ENCODE measurements at places on chromosomes 3 and 15.

GRCh38 chr3:34381243-34381642, 582.8 kb downstream of the PDCD6IP start:
- no peak for DNase-seq

DNA sequence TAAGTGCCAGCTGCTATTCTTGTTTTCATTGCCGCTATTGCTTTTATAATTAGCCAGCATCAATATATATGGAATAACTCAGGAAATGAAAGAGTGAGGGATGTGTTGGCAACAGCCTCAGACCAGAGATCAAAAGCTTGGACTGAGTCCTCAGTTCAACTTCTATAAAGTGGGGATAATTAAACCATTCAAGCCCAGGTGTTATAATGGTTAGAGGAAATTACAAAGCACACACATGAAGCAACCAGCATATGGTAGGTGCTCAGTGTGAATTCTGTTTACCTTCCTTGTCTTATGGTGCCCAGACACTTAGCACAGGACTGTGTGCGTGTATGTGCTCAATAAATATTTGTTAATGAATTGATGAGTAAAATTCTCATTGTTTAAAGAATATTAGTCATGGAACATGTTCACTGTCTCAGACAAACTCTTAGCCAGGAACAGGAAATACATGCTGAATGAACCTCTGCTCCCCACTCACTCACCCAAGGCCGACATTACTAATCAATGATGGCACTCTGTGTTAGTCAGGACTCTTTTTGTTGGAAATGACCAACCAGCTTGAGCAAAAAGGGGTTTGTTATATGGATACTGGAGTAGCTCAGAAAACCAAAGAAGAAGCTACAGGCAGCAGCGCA, 16.7 kb upstream of the CCDC174 start:
- DNase-seq, result no peak

DNA sequence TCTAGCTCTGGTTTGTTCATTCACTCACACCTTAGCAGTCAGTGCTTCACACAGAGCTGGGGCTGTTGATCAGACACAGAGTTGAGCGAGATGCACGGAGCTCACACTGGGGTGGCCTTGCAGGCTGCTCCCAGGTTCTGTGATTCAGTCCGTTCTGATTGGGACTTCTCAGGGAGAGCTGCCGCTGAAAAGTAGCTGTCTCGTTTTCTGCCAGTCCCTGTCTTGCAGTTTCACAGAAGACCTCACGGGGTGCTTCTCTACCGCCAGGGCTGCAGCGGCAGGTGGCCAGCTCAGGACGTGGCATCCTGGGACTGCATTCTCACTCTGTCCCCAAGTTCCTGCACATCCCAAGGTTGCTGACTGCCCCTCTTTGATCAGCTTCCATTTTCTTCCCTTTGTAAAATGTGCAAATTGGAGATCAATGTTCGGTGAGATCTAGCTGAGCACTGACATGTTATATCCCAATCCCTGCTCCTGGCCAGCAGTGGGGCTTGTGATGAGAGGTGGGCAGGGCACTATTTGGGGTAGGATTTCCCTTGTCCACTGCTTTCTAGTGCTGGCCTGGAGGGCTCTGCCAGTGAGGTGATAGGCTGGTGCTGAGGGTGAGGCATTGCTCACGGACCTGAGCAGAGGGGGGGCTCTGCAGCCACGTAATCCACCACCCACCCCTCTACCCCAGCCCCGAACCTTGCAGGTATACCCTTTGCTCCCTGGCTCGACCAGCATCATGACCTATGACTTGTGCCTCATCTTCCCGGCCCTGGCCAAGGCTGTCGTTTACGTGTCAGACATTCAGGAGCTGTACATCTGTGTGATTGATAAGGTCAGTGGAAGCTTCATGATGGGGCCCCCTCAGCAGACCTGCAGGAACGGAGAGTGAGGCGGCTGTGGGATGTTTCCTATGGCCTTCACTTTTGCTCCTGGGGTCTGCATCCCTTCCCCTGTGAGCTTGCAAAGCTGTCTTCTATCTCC, 5.3 kb upstream of the TXNRD3 start:
- no peak for DNase-seq

DNA sequence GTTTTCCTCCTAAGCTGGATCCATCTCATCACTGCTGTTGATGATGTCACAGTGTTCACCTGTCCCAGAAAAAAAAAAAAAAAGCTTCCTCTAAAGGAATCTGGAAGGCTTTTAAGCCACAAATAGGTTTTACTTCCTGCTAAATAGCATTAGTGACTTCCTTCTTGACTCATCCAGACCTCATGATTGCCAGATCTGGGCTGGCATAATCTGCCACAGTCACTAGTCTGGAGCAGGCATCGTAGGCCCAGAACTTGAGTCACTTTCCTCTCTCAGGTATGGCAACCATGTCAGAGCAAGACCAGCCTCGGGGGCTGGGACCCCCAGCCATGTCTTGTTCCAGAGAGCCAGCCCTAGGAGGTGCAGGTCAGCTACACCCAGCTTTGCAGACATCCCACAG, 266.5 kb upstream of the CADM2 start:
- DNase-seq, result no peak

- DNase-seq, result no peak
Measured at GRCh38 chr3:178850450-178851190, 221.0 kb downstream of the ZMAT3 start.

DNA sequence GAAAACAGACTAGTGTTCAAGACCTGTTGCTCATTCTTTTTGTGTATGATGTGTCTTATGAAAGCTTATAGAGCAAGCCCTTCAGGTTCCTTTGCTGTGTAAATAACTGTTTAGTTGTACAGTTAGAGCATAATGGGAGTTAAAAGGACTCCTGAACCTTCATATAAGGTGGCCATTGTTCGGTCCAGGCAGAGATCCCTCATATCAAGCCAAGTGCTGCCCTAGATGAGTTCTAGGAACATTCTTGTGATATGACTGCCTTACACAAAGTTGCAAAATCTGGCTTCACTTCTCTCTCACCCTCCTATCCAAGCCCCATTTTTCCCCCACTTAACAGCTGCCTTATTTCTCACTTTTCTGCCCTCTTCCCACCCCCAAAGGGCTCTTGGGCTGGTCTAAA, 26.9 kb downstream of the GYG1 start:
- DNase-seq, result peak; percentile 60

DNA sequence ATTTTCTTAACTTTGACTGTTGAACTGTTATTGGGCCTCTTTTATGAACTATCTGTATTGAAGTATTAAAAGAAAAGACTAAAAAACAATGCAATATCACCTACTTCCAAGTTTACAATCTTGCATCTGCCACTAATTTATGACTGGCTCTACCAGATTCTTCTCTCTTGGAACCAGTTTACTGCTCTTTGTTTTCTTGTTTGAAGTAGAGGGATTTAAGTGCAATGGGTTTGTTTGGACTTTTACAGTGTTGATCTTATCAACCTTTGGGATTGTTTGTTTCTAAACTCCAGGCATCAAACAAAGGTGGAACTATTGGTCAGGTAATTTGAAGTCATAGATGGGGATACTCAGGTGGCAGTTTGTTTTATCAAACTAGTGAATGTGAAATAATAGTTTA, 43.0 kb upstream of the MEIS2 start:
- no peak for DNase-seq

- DNase-seq, result no peak
Measured at GRCh38 chr3:48451270-48451669, 4.7 kb downstream of the ATRIP start.

- DNase-seq, result no peak
Measured at GRCh38 chr3:193743702-193744047, 150.7 kb downstream of the OPA1 start.

DNA sequence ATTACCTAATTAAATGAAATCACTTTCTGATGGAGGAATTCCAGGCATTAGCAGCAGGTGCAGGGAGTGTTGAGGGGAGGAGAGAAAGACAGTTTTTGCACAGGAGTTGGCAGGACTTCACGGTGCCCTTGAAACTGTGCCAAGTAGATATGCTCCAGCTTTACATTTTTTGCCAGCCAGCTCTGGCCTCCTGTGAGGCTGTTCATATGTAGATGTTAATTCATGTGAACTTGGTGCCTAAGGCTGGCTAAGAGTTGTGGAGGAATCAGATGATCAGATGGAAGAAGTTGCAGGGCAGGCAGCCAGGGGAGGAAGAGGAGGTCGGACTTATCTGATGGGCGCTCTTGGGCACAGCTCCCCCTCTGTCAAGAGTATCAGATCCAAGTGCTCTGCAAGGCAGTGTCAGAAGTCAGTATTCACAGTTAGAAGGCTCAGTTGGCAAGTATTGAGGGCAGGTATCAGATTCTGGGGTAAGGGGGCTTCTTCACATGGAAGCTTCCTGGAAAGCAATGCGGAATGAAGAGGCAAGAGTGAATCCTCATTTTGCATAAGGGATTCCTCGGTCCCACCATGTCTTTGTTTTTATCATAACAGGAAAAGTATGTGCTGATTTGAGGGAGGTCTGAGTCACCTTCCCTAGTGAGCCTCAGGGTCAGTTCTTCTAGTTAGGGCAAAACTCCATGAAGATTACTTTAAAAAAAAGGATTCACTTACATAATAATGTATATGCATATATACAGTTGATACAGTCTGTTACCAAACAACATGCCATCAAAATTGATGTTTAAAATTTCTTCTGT, 172.6 kb upstream of the UMPS start:
- DNase-seq, result peak; percentile 17

GRCh38 chr3:17386432-17386831, 356.0 kb downstream of the TBC1D5 start:
- no peak for DNase-seq

DNA sequence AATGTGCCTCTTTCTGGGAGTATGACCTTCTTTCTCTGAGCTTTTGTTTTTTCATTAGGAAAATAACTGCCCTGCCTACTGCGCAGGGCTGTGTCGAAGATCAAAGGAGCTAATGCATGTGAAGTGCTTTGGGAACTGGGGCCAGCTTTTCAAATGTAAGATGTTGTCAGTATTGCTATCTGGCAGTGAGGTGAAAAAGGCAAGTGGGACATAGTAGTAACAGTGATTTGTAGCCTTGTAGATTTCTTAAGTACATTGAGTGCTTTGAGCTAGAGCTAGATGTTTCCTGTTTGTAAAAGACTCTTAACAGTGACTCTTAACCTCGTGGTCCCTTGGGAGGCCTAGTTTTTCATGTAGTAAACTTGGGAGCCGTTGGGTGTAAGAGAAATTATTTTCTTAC, 126.5 kb downstream of the ECT2 start:
- no peak for DNase-seq

DNA sequence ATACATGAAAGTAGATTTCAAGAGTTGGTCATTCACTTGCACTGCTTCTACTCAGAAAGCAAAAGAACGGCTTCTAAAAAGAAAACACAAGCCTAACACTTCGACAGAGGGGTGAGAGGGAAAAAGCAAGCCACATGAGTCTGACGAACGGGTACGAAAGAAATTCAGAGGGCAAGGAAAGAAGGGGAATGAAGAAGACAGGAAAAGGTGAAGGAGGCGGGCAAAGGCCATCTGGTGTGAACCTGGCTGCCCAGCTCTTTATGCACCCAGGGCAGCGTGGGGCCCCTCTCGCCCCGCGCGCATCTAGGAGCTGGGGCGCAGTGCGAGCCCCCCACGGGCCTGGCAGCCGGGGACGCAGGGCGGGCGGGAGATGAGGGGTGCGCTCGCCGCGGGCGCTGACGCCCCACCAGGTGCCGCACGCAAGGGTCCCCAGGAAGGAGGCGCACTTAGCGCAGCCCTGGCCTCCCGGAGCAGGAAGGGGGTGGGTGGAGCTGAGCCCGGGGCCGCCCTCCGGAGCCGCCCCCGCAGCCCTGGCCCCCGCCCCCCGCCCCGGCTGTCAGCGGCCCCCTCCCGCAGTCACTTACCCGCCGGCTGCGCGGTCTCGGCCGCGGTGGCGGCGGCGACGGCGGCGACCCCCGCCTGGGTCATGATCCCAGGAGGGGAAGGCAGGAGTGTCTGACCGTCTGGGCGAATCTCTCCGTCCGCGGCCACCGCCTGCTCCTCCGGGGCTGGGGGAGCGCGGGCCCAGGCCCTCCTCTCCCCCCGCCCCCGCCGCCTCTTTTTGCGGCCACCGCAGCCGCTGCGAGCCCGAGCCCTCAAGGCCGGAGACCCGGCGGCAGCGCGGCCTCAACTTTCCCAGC, at the start of gene USF3:
USF3 (minus strand) TSS at position 857 of the 860 bp plus-strand sequence. CDS start 21,764 bp downstream, outside the sequence.
- DNase-seq, result peak; percentile 43

GRCh38 chr3:197957790-197958133, 2.3 kb upstream of the LMLN start:
- no peak for DNase-seq

DNA sequence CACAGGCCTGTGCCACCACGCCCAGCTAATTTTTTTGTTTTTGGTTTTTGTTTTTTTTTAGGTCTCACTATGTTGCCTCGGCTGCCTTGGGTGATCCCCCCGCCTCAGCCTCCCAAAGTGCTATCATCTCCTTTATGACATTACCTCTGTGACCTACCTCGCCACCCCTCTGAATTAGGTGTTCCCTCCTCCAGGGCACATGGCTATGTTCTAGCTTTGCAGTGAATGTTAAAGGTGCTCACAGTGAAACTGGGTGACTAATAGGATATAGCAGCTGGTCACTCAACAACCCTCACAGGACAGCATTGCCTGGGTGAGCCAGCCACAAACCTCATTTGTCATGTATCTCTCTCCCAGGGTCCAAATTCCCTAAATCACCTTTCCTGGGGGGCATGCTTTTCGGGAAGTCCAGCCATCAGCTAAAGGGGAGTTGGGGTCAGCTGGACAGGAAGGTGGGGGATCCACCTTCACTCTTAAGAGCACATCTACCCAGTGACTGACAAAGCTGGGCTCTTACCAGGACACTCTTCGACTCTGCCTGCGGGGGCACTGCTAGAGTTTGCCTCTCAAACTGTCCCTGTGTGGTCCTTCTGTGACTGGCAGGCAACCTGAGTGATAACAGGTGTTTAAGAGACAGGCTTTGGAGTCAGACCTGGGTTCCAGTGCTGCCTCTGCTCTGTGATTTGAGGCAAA, 1.6 kb upstream of the TTLL3 start:
- DNase-seq, result peak; percentile 18

DNA sequence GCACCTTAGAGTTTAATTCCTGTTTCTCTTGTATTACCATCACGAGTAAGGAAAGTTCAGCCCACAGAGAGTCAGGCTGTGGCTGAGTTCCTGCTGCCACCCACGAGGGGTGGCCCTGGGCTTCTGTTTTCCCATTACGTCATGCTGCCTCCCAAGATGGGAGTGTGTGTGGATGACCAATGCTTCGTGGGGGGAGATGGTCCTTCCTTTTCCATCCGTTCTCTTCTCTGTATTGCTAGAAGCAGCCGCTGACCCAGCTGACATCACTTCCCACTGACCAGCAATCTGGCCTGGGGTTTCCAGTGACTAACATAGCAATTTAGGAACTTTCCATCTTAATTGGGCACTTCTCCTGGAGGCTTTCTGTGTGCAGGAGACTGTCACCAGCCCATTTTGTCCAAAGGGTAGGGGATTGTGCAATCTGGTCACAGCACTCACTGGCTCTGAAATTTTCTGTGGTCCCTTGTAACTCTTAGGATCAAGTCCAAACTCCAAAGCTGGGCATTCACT, 9.3 kb downstream of the IRAK2 start:
- peak; percentile 81 for DNase-seq

DNA sequence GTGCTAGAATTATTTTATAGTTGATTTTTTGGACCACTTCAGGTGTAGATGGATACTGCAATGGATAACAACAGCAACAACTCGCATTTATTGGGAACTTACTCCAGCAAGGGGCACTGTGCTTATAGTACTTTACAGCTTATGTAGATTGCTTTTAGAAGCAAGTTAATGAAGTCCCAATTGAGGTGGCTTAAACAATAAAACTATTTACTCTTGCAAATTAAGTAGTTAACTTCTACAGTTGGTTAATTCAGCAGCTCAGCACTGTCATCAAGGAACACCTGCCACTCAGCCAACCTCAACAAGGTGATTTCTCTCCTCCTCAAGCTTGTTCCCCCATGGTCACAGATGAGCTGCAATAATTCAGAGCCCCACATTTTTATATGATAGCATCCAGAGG, 124.1 kb downstream of the RASA2 start:
- no peak for DNase-seq

- DNase-seq, result no peak
Measured at GRCh38 chr15:60729850-60730458, 251.0 kb upstream of the ICE2 start.

- DNase-seq, result no peak
Measured at GRCh38 chr15:40055576-40056293, 16.8 kb upstream of the SRP14 start.

Measured in AG10803 (cell line).